ENCODE measurements at places on chromosomes 3 and 15.

GRCh38 chr3:73706771-73707170 is 82.0 kb upstream of the PDZRN3 start:
- no peak for DNase-seq

- DNase-seq: no peak
These were observed 27.7 kb downstream of the ZDHHC3 start for GRCh38 chr3:44948239-44948638.

- no peak for DNase-seq
These were observed 13.9 kb downstream of the HDGFL3 start for GRCh38 chr15:83193721-83194120.

DNA sequence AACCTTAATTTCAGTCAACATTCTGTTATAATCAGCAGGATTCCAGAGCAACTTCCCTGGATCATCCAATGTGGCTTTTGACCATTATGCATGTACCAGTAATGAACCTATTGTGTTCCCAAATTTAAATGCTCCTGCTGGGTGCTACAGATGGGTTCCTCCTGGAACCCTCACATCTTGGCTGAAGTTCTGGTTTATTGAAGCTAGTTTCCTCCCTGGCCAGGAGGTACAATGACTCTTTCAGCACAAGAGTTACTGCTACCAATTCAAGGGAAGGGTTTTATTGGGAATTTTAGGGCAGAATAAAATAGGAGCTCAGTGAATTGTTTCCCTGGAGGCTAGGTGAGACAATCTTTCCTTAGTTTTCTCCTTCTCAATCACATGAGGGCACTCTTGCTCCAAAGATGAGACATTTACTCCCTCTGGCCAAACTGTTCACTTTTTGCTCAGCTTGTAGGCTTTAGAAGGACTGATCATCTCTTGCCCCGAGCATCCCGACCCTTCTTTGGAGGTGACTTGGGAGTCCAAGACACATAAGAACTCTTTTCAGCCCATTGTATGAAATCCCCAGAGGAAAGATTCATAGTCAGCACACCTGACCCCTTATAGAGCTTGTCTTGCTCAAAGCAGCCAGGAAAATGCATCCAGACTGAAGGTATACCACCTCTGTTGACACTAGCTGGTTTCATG is 8.8 kb upstream of the NPHP3 start:
- no peak for DNase-seq

DNA sequence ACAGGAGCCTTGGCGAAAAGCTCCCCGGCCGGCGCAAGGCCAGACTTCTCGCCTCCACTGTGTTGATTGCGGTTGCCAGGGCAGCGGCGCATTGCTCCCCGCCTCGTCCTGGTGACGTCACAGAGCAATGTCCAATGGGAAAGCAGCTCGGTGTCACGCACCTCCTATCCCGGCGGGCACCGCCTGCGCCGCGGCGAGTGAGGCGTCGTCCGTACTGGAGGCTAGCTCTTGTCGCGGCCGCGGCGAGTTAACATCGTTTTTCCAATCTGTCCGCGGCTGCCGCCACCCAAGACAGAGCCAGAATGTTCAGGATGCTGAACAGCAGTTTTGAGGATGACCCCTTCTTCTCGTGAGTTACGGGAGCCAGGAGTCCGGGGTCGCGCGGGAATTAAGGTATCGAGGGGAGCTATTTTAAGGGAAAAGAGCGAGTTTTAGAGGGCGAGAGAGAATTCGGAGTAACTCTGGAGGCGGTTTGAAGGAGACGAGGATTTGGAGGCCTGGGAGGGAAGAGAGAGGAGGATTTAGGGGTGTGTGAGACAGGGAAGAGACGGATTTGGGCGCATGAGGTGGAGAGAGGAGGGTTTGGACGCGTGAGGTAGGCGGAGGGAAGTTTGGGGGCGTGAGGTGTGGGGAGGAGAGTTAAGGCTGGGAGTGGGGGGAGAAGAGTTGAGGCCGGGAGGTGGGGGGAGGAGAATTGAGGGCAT is at the start of gene MLF1:
Gene MLF1 (plus strand): TSS at position 196 of the 704 bp plus-strand sequence. CDS start 107 bp downstream, at position 303.
- peak; percentile 96 for DNase-seq

Measured in SJSA1 (cell line).